ENCODE measurements at places on chromosomes 16 and 17.

GRCh38 chr17:6455321-6455705 lies 11.1 kb downstream of the PIMREG start:
- peak; percentile 23 for DNase-seq

- no peak for DNase-seq
These were observed 306.8 kb upstream of the CCL2 start for GRCh38 chr17:33948309-33948708.

DNA sequence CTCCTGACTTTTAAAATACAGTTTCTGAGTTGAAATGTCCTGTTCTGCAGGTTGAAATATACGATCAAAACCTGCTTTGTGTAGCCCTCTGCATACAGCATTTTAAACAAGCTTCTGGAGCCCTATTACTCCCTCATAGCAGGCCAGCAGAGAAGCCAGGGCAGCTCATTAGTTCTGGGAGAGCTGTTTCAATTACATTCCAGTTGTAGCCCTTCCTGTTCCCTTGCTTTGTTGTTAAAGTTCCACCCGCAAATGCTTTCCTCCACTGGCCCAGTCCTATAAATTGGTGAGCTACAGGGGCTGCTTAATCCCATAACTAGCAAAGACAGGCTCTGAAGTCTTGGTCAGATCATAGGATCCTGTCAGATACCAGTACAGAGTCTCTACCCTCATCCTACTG lies 162.5 kb downstream of the SLC39A11 start:
- DNase-seq = no peak

DNA sequence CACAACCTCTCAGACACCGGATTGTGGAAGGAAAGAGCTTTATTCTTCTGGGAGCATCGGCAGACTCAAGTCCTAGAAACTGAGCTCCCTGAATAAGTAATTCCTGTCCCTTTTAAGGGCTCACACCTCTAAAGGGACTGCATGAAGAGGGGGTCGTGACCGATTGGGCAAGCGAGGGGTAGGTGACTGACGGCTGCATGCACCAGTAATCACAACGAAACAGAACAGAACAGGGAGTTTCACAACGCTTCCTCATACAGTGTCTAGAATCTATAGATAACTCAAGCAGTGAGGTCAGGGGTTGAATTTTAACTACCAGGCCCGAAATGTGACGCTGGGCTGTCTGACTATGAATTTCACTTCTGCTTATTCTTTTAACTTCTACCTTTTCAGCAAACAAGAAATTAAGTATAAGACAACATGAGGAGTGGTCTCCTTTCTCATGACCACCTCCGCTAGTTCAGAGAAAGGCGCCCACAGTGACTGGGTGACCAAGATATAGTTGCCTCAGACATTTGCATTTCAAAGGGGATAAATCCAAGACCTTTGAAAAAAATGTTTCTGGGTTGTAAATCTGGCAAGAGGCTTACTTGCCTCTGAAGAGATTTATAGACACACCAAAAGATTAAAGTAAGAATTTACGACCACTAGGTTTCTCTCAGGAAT lies 88.4 kb upstream of the ATF7IP2 start:
- DNase-seq = no peak

- no peak for DNase-seq
These were observed 63.0 kb downstream of the NUP93 start for GRCh38 chr16:56792967-56793366.

GRCh38 chr16:57238682-57239081 lies 6.4 kb upstream of the ARL2BP start:
- DNase-seq = no peak

DNA sequence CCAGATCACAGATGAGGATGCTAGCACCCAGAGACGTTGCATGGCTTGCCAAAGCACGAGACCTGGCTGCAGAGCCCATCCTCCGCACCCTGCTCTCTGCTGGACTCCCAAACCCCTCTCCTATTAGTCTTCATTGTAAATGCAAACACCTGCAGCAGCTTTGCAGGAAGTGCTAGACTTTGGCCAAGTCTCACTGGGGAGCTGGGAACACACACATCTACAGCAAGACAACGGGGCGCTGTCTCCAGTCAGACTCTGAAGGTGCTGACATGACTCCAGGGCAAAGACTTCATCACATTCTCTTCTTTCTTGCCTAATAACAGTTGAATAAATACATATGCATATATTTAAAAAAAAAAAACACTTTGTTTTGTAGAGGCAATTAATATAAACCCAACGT lies 43.8 kb downstream of the CYTH1 start:
- no peak for DNase-seq

DNA sequence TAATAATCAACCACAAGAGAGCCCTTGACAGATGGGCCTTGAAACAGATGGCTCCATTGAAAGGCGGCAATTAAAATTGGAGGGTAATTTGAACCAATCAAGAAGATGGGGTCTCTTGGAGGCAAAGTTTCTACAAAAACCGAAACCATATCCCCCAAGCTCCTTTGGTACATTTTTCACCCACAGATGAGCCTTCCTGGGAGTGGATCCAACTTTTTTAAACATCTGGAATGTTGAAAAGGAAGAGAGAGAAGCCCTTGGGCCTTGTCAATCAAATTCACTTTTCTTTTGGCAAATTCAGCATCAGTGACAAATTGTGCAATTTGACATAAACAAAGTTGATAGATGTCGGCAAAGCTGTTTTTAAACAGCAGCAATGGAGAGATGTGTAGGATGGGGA lies 13.2 kb upstream of the NUP93 start:
- no peak for DNase-seq

- no peak for DNase-seq
These were observed 161.7 kb upstream of the CDH5 start for GRCh38 chr16:66204756-66205155.
